Peyer's patch (tissue), 4 donors: ENCODE measurements at places on chromosomes 1 and 21.

DNA sequence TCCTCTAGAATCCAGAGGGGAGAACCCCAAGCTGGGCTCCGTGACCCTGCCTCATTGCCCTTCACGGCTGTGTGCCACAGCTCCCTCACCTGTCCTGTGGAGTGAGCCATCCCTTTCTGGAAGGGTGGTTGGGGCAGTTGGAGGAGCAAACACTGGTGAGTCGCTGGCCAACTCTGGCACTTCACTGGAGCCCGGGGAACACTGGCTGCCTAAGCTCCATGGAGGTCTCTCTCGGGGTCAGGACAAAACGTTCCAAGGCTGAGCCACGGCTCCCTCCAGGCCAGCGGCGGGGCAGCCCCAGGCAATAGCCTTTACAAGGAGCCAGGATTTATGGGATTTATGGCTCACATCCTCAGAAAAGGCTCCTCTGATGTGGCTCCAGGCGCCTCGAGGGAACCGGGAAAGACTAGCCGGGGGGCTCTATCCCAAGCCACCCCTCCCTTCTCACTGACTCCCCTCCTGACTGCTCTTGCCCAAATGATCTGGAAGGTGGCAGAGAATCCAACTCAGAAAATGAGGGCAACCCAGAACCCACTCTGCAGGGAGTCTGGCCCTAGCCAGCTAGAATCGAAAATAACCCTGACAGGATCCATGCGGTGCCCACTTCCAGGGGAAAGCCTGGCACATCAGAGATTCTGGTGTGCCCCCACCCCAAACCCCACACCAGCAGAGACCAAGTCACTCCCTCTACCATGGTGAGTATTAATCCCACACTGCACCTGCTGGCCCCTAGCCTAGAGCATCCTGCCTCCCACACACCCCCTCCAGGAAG lies 75.2 kb downstream of the GLIS1 start:
- no peak for DNase-seq

DNA sequence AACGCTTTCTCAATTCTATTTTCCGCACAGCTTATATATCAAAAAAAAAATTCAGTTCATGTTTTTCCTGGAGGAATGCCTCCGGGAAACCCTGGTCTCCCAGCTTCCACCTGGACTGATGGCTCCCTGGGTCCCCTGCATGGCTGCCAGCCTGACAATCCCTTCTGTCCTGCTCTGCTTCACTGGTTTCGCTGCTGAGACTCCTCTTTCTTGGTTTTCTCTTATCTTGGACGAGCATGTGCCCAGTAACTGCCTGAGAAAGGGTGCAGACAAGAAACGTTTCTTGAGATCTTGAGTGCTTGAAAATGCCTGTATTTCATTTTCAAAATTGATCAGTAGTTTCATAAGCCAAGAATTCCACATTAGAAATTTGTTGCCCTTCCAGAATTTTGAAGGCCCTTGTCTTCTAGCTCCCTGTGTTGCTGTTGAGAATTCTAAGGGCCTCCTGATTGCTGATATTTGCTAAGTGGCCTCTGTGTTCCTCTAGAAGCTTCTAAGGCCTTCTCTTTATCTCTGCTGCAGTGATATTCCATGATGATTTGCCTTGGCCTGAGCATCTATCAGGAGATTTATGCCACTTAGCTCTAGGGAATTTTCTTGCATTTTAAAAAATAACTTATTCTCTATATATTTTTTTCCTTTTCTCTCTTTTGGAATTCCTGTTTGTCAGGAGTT lies 44.7 kb downstream of the ETS2 start:
- no peak for DNase-seq

- no peak for DNase-seq
These were observed 233.3 kb downstream of the SDCCAG8 start for GRCh38 chr1:243489158-243489527.

- DNase-seq: no peak
These were observed 20.9 kb downstream of the GADD45A start for GRCh38 chr1:67705735-67706453.

- DNase-seq: no peak
These were observed 253.3 kb downstream of the KAZN start for GRCh38 chr1:14851760-14852159.

- no peak for DNase-seq
These were observed 67.9 kb downstream of the CACNA1E start for GRCh38 chr1:181551249-181551648.

GRCh38 chr1:6134741-6135510 lies 45.2 kb downstream of the CHD5 start:
- DNase-seq: peak; percentile 20

DNA sequence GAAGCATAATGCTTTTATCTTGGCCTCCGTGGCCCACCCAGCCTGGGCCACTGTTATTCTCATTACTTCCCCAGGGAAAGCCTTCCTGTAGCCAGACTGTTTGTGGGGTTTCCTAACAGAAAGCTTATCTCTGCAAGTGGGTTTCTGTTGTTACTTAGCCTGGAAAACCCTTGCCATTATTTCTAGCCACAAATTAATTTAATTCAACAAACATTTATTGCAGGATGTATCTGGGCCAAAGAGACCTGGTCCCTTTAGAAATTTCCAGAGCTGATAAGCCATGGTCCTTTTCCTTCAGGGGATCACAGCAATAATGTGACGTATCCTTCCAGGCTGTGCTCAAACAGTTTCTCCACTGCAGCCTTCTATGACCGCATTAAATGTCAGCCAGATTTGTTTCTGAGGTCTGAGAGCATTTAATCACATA lies 20.9 kb downstream of the TNN start:
- no peak for DNase-seq

DNA sequence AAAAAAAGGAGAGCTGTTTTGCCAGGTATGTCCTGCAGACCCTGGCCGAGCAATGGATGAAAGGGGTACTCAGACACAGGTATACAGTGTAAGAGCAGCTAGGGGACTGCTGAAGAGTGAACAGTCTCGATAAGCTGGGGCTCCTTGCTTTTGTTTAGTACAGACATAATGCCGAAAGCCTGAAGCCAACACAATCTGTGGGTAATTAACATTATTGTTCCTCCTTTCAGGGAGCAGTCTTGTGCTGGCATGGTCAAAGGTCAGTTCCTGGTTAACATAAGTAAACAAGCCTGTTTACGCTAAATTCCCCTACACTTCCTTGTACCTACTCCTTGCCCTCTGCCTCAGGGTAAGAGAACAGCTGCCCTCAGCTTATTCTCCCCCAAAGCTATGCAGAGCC lies 272.3 kb upstream of the ST6GALNAC5 start:
- no peak for DNase-seq

GRCh38 chr1:220544901-220545303 lies 17.0 kb downstream of the MARK1 start:
- no peak for DNase-seq

- no peak for DNase-seq
These were observed 47.9 kb downstream of the PHACTR4 start for GRCh38 chr1:28417441-28417922.

GRCh38 chr1:172533513-172534151 lies 682 bp downstream of the SUCO start:
- peak; percentile 54 for DNase-seq

- DNase-seq: peak; percentile 86
These were observed 62.0 kb downstream of the TBX19 start for GRCh38 chr1:168342572-168343280.

GRCh38 chr1:183077097-183077496 lies 53.9 kb downstream of the LAMC1 start:
- DNase-seq: no peak

- DNase-seq: no peak
These were observed 512.1 kb downstream of the LMO4 start for GRCh38 chr1:87840767-87841166.

GRCh38 chr1:3712573-3713535 lies 39.4 kb upstream of the CCDC27 start:
- no peak for DNase-seq
